Thoracic aorta (tissue), 2 donors: ENCODE measurements at places on chromosomes 5 and 9. TPM values are rescaled to one million over a fixed set of nuclear protein-coding genes. Genes with fewer than 3 reads are reported as not detected.

Gene C9
- not detected for total RNA-seq

Gene EDIL3
- 157 TPM for total RNA-seq

Gene KCNMB1
- total RNA-seq, result 20.1 TPM

Gene RASGRF2
- 6.9 TPM for total RNA-seq

Gene HAND1
- not detected for total RNA-seq

Gene CFAP90
- not detected for total RNA-seq

DNA sequence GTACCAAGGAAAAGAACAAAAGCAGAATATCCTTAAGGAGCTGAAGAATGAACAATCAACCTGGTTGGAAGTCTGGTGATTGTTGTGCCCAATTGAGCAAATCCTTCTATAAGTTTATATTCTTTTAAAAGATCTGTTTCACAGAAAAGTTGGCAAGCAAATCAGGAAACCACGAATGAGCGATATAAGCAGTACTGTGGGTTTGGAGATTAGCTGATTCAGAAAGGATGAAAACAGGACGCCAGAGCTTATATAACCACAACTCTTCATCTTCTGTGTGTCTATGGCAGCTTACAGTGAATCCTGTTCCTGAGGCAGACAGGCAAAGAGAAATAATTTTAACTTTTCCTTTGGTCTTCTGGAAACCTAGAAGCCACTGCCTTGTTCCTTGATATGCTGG is 61.7 kb downstream of the SLC38A9 start:
- no peak overlapping the region for H3K4me3 ChIP-seq
- no peaks in the 10 kb centered on the region for H3K27me3 ChIP-seq
- H3K27ac ChIP-seq, result no peak overlapping the region
- no peaks in the 10 kb centered on the region for H3K4me1 ChIP-seq
- DNase-seq, result no peak

- no peak for DNase-seq
- H3K4me1 ChIP-seq, result no peaks in the 10 kb centered on the region
- H3K4me3 ChIP-seq, result no peak overlapping the region
- H3K27ac ChIP-seq, result no peak overlapping the region
- no peaks in the 10 kb centered on the region for H3K27me3 ChIP-seq
- H3K36me3 ChIP-seq, result no peaks in the 10 kb centered on the region
Measured at GRCh38 chr5:15983392-15983791, 196.2 kb downstream of the MARCHF11 start.

DNA sequence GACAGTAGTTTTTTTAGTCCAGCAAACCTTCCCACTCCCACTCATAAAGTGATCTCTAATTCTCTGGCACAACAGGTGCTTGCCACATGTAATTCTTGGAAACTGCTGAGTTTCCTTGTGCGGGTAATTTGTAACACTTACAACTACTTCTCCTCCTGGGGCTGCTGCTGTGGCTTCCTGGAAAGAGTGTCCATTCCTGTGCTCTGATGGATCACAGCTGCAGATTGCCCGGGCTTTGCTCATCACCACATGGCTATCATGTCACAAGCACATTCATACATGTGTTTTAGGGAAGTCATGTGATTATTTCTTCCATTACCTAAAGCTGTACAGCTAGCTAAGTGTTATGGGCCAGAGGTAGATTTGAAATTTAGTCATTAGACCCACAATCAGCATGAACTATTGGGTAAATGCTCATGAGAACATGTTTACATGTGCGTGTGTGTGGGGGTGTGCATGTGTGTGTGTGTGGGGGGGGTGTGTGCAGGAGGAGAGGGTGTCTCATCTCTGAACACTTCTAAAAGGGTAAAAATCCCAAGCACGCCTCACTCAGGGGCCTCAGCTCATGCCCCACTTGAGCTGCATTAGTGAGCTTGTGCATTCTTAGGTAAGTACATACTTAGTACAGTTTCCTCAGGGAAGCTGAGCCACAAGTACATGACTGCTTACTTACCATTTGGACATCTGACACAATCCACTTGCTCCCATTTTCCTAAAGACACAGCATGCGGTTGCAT is 118.1 kb upstream of the CCDC112 start:
- DNase-seq, result no peak
- no peaks in the 10 kb centered on the region for H3K27me3 ChIP-seq
- no peak overlapping the region for H3K4me3 ChIP-seq
- H3K27ac ChIP-seq, result no peak overlapping the region
- H3K36me3 ChIP-seq, result no peaks in the 10 kb centered on the region

DNA sequence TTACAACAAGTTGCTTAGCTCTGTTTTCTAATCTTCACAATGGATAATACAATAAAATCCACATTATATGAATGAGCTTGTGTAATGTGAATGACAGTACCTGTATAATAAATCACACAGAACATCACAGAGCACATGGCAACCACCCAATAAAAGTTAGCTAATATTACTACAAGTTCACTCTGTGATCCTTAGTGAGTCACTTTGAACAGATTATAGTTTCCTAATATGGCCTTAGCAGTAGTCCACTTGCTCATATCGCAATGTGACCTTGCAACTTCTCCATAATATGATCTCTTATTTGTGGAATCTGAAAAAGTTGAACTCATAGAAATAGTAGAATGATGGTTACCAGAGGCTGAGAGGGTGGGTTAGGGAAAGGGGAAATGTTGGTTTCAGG is 361.3 kb downstream of the PTPRD start:
- H3K4me1 ChIP-seq, result no peaks in the 10 kb centered on the region
- no peak overlapping the region for H3K27ac ChIP-seq
- H3K4me3 ChIP-seq, result no peak overlapping the region
- H3K27me3 ChIP-seq, result no peaks in the 10 kb centered on the region

DNA sequence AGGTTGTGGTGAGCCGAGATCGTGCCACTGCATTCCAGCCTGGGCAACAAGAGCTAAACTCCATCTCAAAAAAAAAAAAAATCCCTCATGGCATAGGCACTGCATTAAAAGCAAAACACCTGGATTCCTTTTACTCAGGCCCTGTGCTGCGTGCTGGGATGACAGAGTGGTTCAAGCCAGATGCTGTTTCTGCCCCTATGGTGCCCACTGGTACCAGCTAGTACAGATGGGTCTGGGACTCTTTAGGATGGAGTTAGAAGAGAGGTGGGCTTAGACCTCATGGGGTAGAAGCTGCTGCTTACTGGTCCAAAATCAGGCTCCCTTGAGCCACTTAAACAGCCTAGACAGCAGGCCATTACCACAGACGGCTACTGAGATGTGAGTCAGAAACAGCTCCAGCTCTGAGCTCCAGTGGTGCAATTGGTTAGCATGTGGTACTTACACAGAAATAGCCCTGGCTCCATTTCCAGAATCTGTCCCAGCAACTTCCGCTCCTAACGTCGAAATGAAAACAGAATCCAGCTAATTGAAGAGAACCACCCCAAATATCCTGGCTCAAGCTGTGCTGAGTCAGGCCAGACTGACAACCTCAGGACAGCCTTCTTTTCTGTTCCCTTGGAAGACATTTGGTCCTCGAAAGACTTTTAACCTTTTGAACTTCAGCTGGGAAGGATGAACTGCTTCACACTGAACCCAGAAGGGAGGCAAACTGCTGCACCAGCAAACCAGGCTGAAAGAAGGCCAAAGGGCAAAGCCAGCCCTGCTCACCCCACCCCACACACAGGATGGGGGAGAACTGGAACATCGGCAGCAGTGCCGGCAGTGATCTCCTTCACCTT is 15.5 kb downstream of the C5orf15 start:
- H3K27me3 ChIP-seq, result no peaks in the 10 kb centered on the region
- DNase-seq, result peak; percentile 70

DNA sequence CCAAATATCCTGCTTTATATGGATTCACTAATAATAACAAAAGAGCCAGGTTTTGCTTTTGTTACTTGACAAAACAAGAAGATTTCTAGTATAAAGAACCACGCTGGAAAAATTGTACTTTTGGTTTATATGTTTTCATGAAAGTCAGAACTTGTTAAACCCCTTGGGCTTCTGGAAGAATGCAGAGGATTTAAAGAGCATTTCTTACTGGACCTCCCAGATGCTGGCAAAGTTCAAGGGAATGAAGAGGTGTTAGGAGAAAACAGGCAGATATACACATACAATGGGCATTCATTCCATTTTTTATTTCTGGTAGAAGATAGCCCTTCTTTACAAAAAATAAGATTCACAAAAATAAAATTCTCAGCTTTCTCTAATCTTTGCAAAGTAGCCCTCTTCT is 61.1 kb downstream of the SAXO1 start:
- H3K4me1 ChIP-seq, result no peaks in the 10 kb centered on the region
- no peak for DNase-seq
- H3K27ac ChIP-seq, result no peak overlapping the region
- H3K36me3 ChIP-seq, result no peaks in the 10 kb centered on the region
- no peaks in the 10 kb centered on the region for H3K27me3 ChIP-seq

DNA sequence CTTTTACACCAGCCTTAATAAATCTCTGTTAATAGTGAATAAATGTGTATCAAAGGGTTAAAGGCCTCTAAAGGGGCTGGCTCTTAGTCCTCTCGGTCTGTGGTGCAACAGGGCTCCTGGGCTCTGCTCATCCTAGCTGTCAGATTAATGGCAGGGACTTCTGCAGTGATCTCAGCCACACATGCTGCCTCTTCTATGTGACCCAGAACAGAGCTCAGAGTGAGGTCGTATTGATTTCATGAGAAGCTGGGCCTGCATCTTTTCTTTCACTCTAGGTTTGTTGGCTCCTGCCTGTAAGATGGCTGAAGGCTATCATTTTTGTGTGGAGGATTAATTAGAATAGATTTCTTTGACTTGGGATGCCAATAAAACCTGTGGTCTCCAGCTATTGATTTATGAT is 165.0 kb upstream of the GLRA1 start:
- H3K4me3 ChIP-seq, result no peak overlapping the region
- H3K27me3 ChIP-seq, result no peaks in the 10 kb centered on the region
- DNase-seq, result no peak

DNA sequence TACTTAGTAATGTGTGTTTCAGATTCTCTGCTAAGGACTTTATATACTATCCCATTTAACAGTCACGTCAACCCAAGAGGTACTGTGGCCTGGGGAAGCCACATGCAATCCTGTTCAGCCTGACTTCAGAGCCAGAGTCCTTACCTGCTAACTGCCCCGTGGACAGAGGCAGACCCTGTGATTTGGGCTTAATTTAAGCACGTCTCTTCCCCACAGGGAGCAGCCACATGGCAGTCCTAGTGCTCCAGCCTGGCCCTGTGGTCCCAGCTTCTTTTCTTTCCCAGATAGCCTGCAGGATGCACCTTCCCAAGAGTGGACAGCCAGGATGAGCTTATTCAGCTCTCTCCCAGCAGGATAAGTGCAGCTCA is 71.5 kb downstream of the PDE8B start:
- peak overlapping the region; percentile 18 for H3K4me3 ChIP-seq
- DNase-seq, result no peak
- no peaks in the 10 kb centered on the region for H3K36me3 ChIP-seq
- no peak overlapping the region for H3K27ac ChIP-seq
- no peaks in the 10 kb centered on the region for H3K27me3 ChIP-seq
- peaks cover 17% of the 10 kb centered on the region for H3K4me1 ChIP-seq

DNA sequence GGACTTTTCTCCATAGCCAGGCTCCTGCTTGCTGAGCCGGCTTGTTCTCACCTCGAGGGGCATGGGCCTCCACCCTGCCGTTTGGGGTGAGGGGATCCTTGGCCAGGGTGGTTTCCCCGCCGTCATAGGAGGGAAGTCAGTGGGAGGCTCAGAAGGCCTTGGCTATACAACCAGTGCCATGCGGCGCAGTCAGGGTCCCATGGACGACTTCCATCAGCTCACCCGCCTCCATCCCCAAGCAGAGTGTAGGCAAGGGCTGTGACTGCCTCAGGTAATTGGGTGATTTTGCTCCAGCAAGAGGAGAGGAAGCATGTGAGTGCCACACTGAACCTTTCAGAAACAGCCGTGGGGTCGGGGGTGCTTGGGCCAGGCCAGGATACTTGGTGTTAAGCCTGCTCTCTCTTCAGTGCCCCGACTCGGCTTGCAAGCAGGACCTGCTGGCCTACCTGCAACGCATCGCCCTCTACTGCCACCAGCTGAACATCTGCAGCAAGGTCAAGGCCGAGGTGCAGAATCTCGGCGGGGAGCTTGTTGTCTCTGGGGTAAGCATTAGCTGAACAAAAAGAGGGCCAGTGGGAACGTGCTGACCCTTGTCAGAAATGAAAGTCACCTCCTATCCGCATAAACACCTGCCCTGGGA is 57.2 kb upstream of the LRRTM2 start:
- H3K4me3 ChIP-seq, result no peak overlapping the region
- no peaks in the 10 kb centered on the region for H3K27me3 ChIP-seq
- H3K4me1 ChIP-seq, result peaks cover 23% of the 10 kb centered on the region
- DNase-seq, result no peak
- no peak overlapping the region for H3K27ac ChIP-seq

DNA sequence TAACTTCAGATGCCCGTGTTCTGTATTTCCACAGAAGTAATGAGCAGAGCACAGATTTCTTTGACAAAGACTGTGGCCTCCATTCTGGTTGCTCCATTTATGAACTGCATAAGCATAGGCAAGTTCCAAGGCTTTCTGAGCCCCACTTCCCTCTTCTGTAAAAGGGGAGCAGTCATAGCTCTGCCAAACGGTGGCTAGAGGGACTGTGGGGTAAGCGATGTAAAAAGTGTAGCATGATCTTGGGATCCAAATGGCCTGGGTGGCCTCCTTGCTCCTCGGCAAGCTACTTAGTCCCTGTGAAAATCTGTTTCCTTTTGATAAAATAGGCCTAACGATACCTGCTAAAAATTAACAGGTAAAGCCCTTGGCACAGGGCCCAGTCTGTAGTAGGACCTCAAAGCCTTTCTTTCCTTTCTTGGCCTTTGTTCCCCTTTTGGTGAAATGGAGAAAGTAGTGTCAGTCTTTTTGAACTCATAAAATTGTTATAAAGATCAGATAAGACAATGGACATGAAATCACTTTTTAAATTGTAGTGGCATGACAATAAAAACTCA is 646.6 kb downstream of the ACTL7B start:
- no peak overlapping the region for H3K4me3 ChIP-seq
- no peak overlapping the region for H3K27ac ChIP-seq
- no peaks in the 10 kb centered on the region for H3K27me3 ChIP-seq
- no peaks in the 10 kb centered on the region for H3K4me1 ChIP-seq
- H3K36me3 ChIP-seq, result no peaks in the 10 kb centered on the region

DNA sequence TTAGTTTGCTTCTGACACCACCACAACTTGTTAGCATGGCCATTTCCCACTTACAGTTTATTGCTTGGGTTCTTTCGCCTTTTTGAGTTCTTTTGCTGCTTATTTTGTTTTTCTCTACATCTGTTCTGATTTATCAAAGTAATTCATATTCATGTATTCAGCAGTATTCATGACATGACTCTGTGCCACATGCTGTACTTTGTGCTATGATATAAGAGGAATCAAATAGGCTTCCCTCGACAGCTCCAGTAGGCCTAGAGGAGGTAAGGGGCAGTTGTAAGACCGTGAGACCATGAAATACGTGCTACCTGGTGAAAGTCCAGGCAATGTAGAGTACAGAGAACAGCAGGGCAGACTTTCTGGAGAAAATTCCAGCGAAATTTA is 110.7 kb upstream of the SAP30L start:
- no peak overlapping the region for H3K4me3 ChIP-seq
- no peak overlapping the region for H3K27ac ChIP-seq
- no peaks in the 10 kb centered on the region for H3K27me3 ChIP-seq
- peaks cover 2% of the 10 kb centered on the region for H3K36me3 ChIP-seq
- DNase-seq, result no peak
